ELF-1 (cell line): ENCODE measurements at places on chromosomes 6 and 20.

GRCh38 chr6:124719913-124720312, 242.3 kb upstream of the RNF217 start:
- DNase-seq = no peak

DNA sequence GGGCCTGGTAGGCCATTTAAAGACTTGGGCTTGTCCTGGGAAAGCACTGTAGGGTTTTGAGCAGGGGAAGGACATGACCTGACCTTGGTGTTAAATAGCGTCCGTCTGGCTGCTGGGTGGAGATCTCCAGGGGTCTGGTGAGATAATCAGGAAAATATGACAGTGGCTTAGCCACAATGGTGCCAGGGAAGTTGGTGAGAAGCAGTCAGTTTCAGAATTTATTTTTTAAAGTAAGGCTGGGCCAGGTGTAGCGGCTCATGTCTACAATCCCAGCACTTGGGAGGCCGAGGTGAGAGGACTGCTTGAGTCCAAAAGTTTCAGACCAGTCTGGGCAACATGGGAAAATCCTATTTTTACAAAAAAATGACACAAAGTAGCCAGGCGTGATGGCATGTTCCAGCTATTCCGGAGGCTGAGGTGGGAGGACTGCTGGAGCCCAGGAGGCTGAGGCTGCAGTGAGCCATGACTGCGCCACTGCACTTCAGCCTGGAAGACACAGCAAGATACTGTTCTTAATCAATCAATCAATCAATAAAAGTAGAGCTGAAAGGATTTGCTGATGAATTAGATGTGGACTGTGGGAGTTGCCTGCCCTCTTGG, 41.4 kb downstream of the BCL2L1 start:
- no peak for DNase-seq

DNA sequence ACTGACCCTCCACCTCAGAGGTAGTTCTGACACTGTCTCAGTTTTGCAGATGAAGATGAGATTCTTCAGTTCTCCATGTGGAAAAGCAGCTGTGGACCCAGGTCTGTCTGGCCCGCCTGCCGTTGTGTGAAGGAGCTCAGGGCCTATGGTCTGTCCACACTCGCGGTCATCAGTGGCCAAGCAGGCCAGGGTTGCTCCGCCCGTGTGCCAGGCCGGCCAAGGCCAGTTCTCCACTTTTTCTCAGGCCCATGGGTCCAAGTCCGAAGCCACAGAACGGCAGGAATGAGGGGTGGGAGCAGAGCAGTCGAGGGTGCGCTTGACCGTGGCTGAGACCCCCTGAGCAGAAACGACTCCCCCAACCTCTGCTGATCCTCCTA, 8.6 kb upstream of the MAP1LC3A start:
- DNase-seq = no peak

DNA sequence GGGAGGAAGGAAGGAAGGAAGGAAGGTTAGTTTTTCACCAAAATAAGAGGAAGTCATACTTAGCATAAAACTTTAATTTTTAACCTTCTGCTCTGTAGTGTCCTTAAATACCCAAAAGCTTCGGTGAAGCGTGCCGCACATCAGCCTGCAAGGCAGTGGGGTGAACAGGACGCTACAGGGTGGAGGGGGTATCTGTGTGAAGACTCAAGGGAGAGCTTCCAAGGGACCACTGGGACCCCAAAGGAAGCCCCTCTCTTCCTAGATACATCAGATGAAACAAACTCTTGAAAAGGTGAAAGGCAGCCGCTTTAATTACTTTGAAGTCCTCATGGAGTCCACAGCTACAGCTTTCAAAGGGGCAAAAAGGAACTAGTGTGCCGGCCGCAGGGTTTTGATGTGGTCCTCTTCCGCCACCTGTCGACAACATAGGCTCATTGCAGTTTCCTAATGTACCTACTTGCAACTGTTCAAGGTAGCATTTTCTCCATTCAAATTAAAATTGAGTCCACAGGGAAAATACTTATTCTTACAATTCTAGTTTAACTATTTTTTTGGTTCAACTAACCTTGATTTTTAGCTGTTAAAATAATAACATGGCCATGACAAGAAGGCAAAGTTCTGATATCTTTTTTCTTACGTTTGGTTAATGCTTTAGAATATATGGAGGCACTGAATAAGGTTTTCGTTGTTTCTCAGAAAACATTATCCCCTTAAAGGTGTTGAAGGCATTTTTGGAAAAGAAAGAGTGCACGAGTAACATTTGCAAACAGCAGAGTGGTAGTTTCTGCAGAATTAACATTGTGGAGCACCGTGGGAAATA, 135.0 kb upstream of the RIPOR2 start:
- peak; percentile 84 for DNase-seq

DNA sequence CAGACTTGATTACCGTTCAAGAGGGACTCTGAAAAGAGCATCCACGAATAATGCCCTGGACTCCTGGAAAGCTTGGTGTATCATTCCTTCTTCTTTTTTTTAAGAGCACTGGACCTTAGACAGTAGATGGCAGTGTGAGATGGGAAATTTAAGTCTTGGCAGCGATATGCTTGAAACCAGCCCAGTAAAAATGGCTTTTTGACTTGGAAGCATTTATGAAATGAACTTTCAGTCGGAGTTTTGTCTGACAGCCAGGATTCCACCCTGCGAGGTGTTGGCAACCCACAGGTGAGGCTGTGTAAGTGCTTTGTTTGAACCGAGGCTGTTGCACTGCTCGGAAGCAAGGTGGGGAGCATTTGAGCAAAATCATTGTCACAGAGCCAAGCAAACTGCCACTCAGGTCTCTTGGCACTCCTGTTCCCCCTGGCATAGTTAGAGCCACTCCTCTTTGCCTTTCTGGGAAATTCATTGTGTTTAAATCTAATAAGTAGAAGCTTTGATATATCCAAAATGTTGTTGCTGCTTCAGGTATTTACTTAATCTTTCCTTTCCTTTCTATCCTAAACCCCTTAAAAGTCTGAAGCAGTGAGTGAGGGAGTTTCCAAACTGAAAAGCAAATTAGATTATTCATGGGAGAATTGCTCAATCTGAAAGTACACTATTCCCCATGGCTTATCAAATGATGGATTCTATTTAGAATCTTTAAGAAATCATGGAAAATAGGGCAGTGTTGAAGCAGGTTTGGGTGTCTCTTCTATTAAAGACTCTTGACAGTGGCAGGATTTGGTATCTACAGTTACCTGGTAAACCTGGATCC, 272.8 kb upstream of the SLC35B3 start:
- peak; percentile 2 for DNase-seq

- no peak for DNase-seq
Measured at GRCh38 chr20:50746138-50746940, 15.0 kb downstream of the PARD6B start.
